ENCODE measurements at places on chromosomes 7 and 10.

- DNase-seq, result no peak
Measured at GRCh38 chr7:80896906-80897598, 21.8 kb downstream of the SEMA3C start.

DNA sequence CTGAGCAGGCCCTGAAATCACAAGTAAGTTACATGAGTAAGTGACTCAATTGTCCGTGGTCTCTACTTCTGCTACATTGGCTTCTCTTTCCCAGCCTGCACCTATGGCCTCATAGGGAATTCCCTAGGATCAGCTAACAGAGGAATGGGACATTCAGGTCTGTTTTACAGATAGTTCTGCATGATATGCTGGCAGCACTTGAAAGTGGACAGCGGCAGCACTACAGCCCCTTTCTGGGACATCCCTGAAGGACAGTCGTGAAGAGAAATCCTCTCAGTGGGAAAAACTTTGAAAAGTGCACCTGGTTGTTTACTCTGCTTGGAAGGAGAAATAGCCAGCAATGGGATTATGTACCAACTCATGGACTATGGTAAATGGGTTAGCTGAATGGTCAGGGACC is 293.1 kb upstream of the CACNA2D1 start:
- DNase-seq, result no peak

DNA sequence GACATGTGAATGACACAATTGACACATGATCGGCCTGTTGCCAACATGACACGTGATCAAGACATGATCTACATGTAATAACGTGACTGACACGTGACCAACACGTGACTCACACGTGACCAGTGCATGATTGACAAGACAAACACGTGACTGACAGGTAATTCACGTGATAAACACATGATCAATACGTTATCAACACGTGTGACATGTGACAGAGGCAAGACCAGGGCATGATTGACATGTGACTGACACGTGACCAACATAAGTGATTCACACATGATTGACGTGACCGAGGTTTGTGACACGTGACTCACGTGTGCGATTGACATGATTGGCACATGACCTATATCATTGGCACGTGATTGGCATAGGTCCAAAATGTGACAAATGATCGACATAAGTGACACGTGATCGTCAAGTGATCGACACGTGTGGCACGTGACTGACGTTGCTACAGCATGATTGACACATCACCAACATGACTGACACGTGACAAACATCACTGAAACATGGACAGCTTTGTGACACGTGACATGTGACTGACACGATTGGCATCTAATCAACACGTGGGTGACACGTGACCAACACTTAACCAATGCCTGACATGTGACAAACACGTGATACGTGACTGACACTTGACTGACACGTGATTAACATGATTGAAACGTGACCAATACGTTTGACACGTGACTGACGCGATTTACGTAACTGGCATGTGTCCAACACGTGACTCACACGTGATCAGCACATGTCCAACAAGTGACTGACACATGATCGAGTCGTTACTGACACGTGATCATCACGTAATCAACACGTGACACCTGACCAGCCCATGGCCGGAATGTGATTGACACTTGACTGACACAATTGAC is 23.0 kb downstream of the CRPPA start:
- no peak for DNase-seq

GRCh38 chr7:67807826-67808225 is 811.2 kb downstream of the TYW1 start:
- no peak for DNase-seq

- no peak for DNase-seq
Measured at GRCh38 chr7:152411389-152411788, 24.4 kb downstream of the KMT2C start.

GRCh38 chr10:89134963-89135362 is 72.2 kb downstream of the CH25H start:
- DNase-seq, result no peak

- no peak for DNase-seq
Measured at GRCh38 chr7:92366730-92367129, 80.6 kb upstream of the GATAD1 start.

DNA sequence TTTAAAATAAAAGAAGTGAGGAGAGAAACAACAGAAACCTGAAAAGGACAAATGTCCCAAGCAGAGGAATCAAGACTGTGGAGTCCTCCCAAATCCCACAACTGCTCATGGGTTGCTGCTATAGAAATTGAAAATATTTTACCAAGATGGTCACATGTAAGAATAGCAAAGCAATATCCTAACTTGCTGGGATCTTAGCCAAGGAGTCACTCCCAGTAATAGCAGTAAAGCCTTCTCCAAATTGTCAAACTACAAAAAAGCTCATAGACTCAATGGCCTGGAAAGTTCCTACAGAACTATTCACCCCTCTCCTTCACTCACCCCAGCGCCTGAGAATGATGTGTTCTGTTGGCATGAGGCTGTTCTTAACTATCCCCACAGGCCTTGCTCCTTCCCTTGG is 186.5 kb downstream of the ELMO1 start:
- no peak for DNase-seq

- DNase-seq, result peak; percentile 71
Measured at GRCh38 chr10:63819753-63820329, 298.6 kb downstream of the REEP3 start.

GRCh38 chr10:72525689-72526088 is 100.2 kb downstream of the MICU1 start:
- DNase-seq, result no peak

GRCh38 chr7:11648101-11648500 is 183.9 kb downstream of the THSD7A start:
- DNase-seq, result no peak

- no peak for DNase-seq
Measured at GRCh38 chr7:23472956-23473843, 2.9 kb upstream of the IGF2BP3 start.

DNA sequence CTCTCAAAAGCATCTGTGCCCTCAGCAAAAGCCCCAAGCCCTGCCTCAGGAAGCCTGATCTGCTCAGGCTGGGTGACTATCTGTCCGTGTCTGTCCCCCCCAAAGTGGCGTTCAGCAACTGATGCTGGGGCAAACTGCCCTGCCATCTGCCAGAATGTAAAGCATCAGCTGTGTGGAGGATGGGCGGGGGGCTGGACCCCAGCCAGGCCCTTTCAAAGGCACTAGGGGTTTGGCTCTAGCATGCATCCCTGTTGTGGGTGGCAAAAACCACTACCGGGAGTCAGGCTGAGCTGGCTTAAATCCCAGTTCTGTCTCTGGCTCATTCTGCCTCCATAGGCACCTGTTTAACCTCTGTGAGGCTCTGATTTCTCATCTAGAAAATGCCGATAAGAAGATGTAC is 35.5 kb downstream of the GPRIN2 start:
- DNase-seq, result peak; percentile 17

DNA sequence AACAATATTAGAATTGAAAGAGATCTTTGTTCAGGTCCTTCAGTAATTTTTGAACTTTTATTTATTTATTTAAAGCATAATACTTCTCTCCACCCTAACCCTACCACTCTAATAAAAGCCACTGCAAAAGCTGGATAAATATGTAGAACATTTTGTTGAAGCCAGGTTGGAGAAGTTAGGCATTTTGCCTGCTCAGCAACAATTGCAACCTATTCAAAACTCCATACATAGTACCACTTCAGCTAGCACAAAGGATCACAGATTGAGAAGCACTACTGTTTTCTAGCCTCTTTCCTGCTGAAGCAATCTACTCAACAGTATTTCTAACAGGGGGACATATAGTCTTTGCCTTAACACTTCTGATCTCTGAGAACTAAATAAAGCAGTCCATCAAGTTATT is 25.0 kb downstream of the RUNDC3B start:
- DNase-seq, result no peak

Measured in left ventricle myocardium inferior (tissue), 1 donor.